ENCODE measurements at places on chromosomes 7 and 10. TPM values are rescaled to one million over a fixed set of nuclear protein-coding genes. Genes with fewer than 3 reads are reported as not detected.

Gene ANTXRL
- not detected for total RNA-seq

Gene SCIN
- 0.83 TPM for total RNA-seq

DNA sequence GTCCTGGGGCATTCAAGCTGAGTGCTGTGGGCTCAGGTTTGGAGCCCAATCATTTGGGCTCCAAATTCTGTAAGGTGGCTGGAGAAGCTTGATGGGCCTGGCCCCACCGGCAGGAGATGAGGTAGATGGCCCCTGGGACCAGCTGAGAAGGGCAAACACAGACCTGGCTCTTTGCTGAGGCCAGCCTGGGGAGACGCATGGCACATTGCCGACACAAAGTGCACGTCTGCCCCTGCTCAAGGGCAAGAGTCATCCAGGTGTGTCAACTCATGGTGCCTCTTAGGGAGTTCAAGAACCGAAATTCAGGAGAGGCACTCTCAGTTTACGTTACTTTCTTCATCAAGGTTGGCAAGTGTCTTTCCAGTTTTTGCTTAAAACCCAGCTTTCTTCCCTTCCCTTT, 227.5 kb downstream of the LRMDA start:
- no peak for DNase-seq

- no peak for DNase-seq
These were observed 298.5 kb downstream of the KLF6 start for GRCh38 chr10:3486346-3487065.

DNA sequence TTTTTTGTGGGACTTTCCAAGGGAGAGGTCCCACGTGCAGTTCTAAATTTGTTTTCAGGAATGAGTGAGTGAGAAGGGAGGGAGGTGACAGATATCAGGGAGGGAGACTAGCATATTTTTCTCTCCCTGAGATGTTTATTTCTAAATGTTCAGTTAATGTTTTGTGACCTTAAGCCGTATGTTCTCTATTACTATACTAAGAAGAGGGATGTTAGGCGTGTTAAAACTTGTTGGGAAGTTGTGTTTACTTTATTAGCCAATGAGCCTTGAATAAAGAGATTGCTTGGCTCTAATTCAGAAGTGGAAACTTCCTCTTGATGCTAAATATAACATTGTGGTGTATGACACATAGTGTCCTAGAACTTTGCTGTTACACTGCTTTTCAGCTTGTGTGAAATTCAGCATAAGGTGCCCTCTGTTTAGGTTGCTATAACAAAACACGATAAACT, 37.3 kb downstream of the DNAH11 start:
- no peak for DNase-seq

Gene NCAPG2
- total RNA-seq, result 4.2 TPM

DNA sequence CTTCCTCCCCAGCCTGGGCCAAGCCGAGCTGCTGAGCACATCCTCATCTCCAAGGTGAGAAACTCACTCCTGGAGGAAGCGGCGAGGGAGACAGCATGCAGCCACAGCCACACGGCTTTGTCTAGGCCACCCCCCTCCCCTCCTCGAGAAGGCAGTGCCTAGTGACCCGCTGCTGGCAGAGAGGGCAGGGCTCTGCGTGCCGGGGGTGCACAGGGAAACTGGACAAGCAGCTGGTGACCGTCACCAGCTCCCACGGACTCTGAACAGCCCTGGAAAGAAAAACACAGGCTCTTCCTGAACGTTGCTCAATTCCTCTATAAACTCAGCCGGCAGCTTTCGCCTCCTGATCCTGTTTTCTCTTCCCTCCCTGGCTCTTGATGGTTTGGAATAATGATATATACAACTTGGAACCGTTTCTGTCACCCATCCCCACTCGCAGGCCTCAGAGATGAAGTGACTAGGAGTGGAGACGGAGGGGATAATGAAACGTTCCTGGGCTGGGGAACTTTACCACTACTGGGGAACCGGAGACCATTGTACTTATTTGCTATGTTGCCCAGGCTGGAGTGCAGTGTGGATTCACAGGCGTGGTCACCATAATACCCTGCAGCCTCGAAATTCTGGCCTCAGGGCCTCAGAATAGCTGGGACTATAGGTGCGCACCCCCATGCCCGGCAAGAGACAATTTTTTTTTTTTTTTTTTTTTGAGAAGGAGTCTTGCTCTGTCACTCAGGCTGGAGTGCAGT, 19.3 kb downstream of the PAPOLB start:
- DNase-seq, result no peak

Gene TAS2R41
- not detected for total RNA-seq

- no peak for DNase-seq
These were observed 123.9 kb downstream of the CACNA2D1 start for GRCh38 chr7:82319674-82320118.

Gene CTAGE15
- not detected for total RNA-seq

GRCh38 chr7:43639858-43640491, 57.1 kb downstream of the STK17A start:
- no peak for DNase-seq

DNA sequence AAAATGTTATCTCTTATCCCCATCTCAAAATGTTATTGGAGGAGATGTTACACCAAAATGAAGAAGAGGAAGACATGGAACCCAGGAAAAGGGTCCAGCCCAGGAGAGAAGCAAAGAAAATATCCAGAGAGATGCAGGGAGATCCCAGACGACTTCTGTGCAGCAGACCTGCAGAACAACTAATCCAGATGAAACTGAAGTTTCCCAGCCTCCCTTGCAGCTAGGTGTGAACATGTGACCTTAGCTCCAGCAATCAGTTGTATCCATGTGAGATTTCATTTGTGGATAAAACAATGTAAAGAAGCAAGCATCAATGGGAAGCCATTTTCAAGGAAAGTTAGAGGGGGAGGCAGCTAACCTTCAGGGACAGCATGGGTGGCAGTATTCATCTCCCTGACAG, 55.8 kb upstream of the NANOS1 start:
- no peak for DNase-seq

- no peak for DNase-seq
These were observed 701 bp upstream of the GBX1 start for GRCh38 chr7:151168003-151168786.

GRCh38 chr10:95841661-95842498, 65.9 kb upstream of the CC2D2B start:
- no peak for DNase-seq

DNA sequence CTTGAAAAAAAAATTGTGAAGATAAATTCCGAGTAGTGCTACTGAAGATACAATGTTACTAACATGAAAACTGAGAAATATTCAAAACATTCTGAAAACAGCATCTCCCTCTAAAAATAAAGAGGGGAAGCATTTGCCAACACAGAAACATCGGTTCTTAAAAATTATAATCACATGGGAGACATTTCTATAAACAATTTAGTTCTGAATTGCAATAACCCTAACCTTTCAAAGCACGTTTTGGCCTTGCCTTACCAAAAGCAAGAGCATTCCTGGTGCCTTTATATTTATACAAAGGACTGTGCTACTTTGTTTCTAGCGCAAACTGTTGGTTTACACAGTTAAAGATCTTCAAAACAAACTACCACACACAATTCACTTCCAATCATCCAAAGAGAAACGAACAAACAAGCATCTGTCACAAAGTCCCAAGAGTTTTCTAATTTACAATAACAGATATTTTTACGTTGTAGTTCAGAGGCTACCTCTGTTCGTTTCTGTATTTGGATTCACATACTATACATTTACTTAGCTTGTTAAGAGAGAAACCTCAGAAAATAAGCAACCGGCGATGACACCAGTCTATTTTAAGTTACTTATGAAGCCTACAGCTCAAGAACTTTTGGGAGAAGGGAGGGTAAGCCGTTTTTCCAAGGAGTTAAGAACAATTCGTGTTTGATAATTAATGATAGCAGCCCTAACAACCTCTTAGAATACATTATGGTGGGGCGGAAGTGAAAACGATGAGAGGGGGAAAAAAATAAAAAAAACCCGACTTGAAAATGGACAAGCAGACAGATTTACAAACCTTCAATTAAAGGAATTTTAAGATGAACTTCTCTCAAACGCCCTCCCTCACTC, 1.3 kb downstream of the ABI1 start:
- no peak for DNase-seq

GRCh38 chr7:48755061-48755555, 169.2 kb upstream of the CDC14C start:
- DNase-seq, result no peak

DNA sequence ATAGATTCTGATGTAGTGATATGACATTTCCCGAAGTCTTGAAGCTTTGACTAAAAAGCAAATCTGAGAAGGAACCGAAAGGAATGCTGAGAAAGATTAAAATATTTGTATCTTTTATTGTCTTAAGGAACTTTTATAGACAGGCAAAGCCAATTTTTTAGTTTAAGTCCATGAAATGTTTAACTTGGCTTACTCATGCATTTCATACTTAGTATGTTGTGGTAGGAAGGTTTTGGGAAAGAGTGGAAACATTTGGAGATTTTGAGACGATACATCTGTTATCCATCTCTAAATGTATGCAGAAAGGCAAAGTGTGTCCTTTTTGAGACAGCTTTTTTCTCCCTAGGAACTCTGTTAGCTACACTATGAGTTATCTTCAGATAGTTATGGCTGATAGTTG, 10.1 kb downstream of the TBC1D12 start:
- no peak for DNase-seq

DNA sequence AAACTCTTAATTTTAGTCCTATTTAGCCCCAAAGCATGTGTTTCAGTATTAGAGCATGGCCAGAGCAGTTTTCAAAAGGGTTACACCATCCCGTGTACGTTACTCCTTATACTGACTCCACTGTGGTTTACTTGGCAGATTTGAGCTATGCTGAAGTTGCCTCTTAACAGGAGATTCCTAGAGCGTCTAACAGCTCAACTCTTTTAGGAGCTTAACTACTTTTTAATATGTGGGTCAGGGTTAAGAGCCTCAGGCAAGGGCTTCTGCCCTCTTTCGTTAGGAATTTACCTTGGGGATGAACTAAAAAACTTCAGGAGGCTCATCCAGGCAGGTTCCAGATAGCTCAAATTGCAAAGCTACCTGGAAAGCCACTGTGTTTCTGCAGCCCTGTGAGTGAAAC, 674.8 kb upstream of the C7orf33 start:
- no peak for DNase-seq

GRCh38 chr7:153247926-153248325, 488.4 kb downstream of the ACTR3B start:
- DNase-seq, result peak; percentile 37

DNA sequence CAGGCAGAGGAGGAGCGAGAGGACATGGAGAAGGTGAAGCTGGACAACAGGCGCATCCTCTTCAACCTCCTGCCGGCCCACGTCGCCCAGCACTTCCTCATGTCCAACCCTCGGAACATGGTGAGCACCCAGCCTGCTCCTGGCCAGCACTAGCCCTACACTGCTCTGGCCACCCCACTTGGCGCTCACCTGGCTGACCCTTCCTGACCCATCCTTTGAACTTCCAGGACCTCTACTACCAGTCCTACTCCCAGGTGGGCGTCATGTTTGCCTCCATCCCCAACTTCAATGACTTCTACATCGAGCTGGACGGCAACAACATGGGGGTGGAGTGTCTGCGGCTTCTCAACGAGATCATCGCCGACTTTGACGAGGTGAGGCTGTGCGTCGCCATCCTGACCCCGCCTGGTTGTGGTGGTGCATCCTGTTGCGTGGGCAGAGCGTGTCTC, 129.2 kb downstream of the ADCY1 start:
- no peak for DNase-seq

- no peak for DNase-seq
These were observed 1.1 kb downstream of the REEP3 start for GRCh38 chr10:63522277-63522687.

All from esophagus muscularis mucosa (tissue), 4 donors.